ENCODE measurements at places on chromosomes 13 and 19.

DNA sequence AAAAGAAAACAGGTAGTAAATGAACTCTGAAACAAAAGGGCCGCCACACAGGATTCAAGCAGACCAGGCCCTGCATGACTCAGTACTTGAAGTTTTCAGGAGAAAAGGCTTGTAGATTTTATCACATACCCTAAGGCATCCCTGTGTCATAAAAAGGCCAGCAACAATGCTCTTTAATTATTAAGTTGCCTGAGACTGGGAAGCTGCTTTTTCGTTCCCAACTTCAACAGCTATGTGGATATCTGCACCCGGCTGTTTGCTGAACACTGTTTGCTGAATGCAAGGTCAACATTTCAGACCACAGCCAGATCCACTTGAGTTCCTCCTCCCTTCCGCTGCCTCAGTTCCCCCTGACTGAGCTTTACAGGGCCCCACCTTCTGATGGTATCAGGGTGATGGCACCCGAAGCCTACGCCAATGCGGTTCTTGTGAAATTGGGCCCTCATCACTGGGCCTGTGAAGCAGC, 6.1 kb upstream of the ECH1 start:
- no peak for DNase-seq

DNA sequence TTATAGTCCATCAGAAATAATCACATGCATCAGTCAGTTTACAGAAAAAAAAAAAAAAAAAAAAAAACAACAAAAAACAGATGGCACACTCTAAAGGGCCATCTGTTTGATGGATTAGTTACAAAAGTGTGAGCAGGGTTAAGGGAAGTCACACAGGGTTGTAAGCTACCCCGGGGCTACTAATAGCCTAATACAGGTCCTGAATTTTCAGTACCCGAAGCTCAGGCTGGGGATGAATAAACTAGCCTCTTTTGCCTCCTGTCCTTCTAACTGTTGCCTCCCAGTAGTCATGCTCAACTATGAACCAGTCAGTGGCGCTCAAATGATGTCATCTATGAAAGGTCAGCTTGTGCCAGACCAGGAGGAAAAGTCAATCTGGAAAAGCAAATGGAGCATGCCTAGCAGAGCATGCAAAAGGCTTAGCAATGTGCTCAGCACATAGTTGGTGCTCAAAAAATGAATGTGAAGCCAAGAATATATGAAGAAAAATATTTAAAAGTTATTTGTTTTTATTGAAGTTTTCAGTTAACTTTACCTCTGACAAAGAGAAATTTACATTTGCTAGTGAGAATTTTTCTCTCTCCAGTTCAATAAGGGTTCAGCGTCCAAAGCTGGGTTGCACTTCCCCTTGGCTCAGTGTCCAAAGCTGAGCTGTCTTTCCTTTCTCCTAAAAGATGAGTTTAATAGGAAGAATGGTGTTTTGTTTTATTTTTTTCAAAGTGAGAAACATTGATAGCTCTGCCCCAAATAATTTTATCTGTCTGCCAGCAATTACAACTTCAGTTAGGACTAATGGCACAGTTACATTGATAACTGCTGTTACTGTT, 30.8 kb upstream of the LRCH1 start:
- no peak for DNase-seq

DNA sequence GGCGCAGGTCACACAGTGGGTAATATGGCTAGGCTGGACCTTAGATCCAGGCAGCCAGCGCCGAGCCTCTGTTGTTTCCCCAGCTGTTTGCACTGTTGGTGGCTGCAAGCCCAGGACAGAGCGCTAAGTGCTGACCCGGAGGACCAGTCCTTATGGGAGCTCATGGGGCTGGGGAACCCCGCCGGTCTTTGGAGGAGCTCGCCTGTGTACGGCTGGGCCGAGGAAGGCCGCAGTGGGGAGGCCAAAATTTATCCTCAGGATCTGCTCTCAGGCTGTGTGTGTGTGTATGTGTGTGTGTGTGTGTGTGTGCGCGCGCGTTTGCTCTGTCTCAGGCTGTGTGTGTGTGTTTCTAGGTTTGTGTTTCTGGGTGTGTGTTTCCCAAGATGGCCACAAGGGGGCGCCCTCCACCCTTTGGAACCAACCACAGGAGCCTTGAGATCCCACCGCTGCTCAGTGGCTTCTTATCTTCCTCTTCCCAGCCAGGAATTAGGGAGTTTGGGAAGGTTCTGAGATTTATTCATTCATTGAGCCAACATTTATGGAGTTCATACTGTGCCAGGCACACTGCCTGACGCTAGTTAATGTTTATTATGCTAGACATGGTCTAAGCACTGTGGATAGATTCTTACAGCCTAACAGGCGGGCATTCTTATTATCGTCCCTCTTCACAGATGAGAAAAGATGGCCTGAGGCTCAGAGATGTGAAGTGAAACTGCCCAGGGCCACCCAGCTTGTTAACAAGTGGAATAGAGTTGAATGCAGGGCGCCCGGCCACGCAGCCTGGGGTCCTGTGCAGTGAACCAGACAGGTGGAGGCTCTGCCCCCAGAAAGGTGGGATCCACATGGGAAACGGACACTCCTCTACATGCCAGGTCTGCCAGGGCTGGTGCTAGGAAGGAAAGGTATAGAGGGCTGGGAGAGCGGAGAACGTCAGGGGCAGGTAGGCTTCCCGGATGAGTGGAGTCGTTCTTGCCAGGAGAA, 13.0 kb downstream of the PGLYRP1 start:
- peak; percentile 46 for DNase-seq

DNA sequence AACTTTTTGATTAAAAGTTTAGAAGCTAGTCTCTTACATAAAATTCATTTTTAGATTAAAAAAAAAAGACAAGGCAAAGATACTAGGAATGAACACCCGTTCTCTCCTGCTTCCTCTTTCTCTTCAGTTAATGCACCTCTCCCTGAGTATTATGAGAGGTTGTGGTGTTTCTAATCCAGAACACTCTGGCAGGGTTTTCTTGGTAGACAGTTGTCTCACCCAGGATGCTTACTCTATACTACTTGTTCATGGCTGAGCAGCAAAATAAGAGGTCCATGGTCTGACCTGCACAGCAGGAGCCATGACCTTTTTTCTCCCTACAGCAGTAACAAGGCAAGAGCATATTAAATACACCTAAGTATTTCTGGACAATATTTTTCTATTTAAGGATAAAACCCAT, 62.0 kb downstream of the MICU2 start:
- no peak for DNase-seq

- peak; percentile 41 for DNase-seq
These were observed 3.5 kb upstream of the SLC1A5 start for GRCh38 chr19:46791944-46792343.

GRCh38 chr19:38702278-38702677, 42.0 kb downstream of the CAPN12 start:
- no peak for DNase-seq

DNA sequence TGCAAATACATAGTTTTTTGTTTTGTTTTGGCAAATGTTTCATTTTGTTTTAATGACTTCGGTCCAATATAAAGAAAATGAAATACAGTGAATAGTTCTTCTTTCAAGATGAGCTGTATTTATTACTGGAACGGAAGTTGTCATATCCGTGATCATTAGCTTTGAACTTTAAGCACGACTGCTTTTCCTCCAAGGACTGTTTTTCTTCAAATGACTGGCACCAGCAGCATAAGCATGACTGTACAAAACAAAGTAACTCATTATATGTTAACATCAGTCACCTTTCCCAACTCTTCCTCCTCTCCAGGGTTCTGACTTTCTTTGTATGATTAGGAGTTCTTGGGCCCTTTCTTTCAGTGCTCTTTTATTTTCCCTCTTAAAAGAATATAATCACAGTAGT, 20.5 kb downstream of the EDNRB start:
- DNase-seq: no peak

- no peak for DNase-seq
These were observed 8.1 kb upstream of the SDHAF1 start for GRCh38 chr19:35986664-35987570.

DNA sequence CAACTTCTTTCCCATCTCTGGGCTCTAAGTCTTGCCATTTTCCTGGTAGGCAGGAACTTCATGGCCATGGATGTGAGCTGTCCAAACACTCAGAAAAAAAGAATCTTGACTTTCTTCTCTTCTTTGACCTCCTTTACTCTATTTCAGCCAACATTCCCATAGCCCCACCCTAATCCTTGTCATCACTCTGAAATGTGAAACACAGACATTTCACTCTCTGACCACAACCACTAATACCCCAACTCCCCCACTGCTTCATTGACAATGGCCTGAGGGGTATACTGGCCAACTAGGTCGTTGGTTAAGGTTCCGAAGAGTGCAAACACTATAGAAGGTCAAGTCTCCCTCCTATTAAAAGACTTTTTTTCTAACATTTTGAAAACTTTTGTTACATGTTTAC, 4.7 kb upstream of the CYP2A13 start:
- DNase-seq: no peak

- no peak for DNase-seq
These were observed 6.5 kb downstream of the CEBPA start for GRCh38 chr19:33295621-33296487.

- DNase-seq: no peak
These were observed 304.4 kb downstream of the DCLK1 start for GRCh38 chr13:35826626-35827254.

DNA sequence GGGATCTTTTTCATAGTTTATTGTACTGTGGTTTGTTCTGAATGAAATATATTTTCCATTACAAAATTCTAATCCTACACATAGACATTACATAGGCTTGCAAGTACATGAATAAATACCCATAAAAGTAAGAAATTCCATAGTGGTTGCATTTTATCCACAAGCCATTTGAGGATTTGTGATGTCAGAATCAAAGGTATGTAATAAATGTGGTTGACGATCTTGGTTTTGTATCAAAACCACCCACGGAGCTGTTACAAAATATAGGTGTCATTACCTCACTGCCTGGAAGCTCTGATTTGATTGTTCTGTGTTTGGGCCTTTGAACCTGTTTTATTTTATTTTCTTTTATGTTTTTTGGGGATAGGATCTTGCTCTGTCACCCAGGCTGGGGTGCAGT, 125.1 kb downstream of the NALCN start:
- DNase-seq: no peak

DNA sequence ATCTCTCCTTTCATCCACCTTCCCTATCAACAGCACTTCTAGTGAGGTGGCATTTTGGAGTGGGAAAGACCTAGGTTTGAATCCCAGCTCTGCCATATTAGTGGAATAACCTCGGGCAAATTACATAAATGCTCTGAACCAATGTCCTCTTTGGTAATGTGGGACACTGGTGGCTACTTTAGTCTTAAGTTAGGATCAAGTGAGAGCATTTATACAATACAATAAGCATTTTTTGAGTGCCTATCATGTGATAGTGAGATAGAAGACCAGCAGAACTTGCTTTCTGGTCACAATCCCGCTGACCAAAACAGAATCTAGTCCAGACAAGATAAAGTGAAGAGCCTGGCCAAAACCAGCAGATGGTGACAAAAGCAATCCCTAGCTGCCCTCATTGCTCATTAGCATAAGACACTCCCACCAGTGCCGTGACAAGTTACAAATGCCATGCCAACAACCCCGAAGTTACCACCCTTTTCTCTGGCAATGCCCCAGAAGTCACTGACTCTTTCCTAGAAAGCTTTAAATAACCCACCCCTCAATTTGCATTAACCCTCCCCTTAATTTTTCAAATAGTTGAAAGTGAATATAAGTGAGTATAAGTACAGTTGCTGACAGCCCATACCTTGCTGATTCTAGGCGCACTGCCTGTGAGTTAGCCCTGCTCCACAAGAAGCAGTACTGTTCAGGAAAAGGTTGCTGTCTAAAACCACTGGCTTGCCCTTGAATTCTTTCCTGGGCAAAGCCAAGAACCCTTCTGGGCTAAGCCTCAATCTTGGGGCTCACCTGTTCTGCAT, 28.9 kb upstream of the KPNA3 start:
- no peak for DNase-seq

DNA sequence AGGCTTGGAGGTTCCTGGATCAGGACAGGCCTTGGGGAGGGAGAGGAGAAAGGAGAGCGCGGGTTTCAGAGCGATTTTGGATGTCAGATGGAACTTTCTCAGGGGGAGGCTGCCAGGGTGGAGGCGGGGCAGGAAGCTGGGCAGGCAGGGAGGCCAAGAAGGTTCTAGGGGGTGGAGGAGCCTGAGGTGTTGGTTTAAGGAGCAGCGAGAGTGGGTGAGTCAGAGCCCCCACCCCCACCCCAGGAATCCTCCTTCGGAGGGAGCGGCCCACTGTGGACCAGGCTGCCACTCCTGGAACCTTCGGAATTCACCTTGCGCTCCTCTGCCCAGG, 15.9 kb upstream of the NOP53 start:
- DNase-seq: no peak

GRCh38 chr13:63972328-63972727, 2556.7 kb upstream of the PCDH20 start:
- no peak for DNase-seq

- DNase-seq: no peak
These were observed 4.5 kb downstream of the MIR17HG start for GRCh38 chr13:91351980-91352379.

- DNase-seq: no peak
These were observed 148.4 kb downstream of the KLF12 start for GRCh38 chr13:73985783-73986182.

DNA sequence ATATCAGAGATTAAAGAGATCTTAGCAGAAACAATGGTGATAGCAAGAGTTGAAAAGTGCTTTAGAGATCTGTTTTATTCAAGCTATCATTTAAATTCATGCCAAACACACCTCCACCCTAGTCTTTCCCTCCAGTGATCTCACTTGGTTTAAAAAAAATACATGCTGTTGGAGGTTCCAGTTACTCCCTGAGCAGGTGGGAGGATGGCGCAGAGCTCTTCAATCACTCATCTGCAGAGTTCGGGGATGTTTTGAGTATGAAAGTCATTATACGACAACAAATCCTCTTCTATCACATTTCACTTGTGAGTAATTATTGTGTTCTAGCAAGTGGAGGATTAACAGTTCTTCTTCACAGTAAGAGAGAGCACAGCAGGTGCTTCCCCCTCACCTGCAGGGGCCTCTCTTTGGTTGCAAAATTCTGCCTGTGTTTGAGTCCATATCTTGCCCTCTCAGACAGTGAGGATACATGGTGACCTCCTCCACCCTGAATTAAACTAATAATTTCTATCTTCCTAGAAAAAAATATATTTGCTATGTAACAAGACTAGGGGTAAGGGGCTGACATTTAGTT, 376.7 kb downstream of the LIG4 start:
- DNase-seq: no peak

GRCh38 chr13:110702591-110703526, 3.1 kb downstream of the CARS2 start:
- no peak for DNase-seq

- DNase-seq: no peak
These were observed 1234.7 kb downstream of the SLITRK1 start for GRCh38 chr13:82647540-82647939.

GRCh38 chr13:96499656-96500055, 409.7 kb downstream of the HS6ST3 start:
- DNase-seq: no peak

- no peak for DNase-seq
These were observed 2.4 kb upstream of the FPR1 start for GRCh38 chr19:51754109-51754508.

DNA sequence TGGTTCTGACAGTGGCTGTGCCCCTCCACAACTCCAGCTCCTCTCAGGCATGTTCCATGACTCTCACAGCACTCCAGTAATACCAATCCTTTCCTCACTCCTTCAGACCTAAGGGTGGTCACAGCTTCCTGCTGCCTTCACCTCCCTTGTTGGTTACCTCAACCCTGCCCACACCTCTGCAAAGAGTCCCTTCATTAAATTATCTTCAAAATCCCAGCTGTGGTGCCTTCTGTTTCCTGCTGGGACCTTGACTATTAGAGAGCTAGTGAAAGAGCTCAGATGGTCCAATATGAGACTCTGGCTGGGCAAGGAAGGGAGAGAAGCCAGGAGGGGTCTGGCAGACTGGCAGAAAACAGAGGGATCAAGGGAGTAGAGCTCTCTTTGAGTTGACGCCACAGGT, 26.1 kb downstream of the DEDD2 start:
- DNase-seq: no peak
